Cerebellar nuclear complex (tissue), 1 donor: ENCODE measurements at places on chromosomes 3 and 15.

DNA sequence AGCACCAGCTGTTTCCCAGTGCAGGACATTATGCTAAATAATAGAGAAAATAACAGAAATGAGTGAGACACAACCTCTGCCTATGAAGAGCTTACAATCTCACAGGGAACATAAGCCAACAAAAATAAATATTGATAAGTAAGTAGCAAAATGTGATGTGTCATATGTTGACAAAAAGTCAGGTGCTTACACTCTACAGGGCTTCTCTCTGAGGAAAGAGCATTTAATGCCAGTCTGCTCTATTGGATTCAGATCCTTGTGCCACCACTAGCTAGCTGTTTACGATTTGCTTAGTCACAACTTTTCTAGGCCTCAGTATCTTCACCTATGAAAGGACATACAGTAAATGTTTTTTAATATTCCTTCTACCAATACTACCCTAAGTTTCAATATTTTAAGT lies 500.9 kb upstream of the NAALADL2 start:
- DNase-seq: no peak

DNA sequence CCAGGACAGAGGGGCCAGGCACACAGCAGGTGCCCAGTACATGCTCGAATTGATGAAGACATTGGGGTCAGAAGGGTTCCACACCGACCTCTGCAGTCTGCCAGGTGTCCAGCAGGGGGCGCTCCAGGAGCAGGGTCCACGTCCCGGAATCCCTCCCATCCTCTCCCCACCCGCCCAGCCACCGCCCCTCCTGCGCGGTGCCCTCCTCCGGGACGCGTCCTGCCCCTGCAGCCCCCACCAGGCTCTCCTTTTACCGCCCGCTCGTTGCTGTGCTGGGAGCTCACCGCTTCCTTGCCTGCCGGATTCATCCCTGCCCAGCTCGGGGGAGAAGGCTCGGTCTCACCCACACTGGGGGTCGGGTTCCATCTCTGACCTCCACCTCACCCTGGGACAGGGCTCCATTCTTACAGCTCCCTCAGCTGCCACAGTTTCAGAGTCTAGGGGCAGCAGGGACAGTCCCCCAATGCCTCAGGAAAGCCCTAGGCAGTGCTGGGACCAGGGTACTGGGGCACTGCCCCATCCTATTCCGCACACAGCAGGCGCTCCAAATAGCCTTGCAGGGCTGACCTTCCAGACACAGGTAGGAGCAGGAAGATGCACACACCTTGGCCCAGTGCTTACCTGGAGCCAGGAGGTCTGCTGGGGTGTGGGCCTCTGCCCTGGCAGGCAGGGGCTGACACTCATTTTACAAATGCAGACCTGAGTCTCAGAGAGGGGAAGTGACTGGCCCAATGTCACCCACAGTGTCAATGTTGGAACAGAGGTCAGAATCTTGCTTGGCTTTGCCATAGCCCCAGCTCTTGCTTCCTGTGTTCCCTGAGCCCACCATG lies 31.0 kb downstream of the GRIP2 start:
- DNase-seq: no peak

- no peak for DNase-seq
Observed at GRCh38 chr3:139480585-139480984, 4.3 kb upstream of the RBP2 start.

GRCh38 chr15:100133001-100133400 lies 208.8 kb downstream of the ADAMTS17 start:
- DNase-seq: no peak

GRCh38 chr15:49286649-49287404 lies 116.8 kb downstream of the GALK2 start:
- no peak for DNase-seq

DNA sequence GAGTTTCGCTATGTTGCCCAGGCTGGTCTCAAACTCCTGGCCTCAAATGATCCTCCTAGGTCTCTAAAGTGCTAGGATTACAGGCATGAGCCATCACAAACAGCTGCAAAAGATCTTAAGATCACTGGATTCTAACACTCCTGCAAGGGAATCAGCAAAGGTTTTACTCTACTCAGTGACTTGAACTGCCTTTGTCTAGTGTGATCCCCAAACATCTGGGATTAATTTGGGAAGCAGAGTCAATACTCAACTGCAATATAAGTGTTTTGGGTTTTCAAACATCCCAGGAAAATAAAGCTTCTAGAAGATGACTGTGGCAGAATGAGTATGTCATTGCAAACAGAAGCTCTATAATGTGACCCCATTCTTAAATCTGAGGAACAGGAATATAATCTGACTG lies 7.2 kb downstream of the SPG21 start:
- DNase-seq: no peak

DNA sequence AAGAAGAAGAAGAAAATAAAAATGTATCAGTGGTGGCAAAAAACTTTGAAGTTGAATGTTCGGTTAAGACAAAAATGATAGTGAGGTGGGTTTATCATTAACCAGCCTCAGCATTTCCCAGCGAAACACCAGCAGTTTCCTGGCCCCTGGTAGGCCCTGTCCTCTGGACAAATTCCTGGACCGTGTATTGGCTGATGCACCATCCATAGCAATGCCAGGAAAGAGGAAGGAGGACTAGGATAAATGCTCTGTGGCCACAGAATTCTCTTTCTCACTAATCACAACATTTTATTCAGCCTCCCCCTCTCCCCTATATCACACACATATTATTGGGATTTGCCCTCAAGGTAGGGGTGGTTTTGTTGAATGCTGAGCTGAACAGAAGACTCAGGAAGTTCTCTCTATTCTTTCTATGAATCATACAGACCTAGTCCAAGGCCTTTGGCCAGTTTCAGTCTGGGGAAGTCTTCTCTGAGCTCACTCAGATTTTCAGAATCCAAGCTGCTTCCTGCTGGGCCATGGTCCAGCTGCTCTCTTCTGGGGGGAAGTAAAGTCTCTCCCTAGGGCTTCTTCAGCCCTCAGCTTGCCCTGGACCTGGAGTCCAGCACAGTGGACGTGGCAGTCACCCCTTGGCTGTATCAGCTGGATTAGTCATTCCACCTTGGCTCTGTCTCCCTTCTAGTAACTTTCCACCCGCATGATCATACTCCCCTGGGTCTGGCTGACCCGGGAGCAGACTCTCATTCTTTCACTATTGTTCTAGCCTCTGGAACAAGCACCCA lies 27.6 kb downstream of the SLC28A1 start:
- DNase-seq: no peak

- DNase-seq: no peak
Observed at GRCh38 chr15:91537856-91538255, 315.7 kb upstream of the SLCO3A1 start.

DNA sequence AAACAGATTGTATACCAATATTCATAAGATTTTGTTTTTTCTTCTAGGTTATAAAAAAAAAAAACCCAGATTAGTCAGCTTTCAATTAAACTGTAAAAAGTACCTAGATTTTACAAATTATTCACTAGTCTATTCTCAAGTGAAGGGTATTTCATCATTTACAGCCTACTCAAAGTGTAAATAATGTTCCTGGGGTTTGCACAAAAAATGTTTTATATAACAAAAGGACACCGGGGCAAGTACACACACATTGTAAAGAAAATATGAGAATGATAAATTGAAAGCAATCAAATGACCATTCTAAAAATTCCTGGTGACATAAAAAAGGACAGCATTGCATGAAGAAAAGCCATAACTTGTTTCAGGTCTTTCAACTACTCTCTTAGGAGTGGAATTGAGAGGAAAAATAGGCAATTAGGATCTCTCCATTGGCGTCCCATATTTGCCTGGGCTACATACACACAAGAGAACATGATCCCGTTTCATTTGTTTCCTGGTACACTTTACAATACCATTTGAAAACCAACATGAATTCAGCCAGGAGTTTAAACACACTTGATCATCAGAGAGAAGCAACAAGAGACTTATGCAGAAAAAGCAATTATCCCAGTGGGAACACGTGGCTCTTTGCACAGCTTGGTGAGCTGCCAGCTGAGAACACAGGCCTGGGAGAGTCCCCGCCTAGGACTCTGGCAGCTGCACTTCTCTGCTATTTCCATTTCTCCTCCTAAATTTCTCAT lies 1039.2 kb downstream of the ROBO1 start:
- no peak for DNase-seq

GRCh38 chr3:35641920-35642527 lies 2.7 kb downstream of the ARPP21 start:
- peak; percentile 71 for DNase-seq

GRCh38 chr3:183178833-183179549 lies 16.5 kb upstream of the LAMP3 start:
- no peak for DNase-seq

GRCh38 chr3:165346503-165346902 lies 150.3 kb upstream of the SLITRK3 start:
- no peak for DNase-seq

GRCh38 chr15:81152799-81153198 lies 18.7 kb downstream of the CFAP161 start:
- no peak for DNase-seq

DNA sequence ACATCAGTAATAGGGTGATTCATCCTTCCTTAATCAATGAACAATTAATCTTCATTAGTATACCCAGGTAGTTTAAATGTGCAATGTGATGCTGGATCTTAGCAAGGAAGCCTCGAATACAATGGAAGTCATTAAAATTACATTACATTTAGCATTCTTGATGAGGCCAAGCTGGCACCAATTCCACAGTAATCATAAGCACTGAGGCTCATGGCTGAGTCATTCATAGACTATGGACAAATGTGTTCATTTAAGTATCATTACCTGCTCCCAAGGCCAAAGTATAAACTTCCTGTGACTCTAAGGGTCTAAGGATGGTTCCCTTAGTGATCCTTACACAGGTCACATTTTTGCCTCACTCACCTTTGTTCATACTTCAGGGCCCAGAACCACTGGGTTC lies 266.4 kb upstream of the CDIN1 start:
- DNase-seq: no peak

- no peak for DNase-seq
Observed at GRCh38 chr15:71494563-71495397, 315.6 kb upstream of the NR2E3 start.

DNA sequence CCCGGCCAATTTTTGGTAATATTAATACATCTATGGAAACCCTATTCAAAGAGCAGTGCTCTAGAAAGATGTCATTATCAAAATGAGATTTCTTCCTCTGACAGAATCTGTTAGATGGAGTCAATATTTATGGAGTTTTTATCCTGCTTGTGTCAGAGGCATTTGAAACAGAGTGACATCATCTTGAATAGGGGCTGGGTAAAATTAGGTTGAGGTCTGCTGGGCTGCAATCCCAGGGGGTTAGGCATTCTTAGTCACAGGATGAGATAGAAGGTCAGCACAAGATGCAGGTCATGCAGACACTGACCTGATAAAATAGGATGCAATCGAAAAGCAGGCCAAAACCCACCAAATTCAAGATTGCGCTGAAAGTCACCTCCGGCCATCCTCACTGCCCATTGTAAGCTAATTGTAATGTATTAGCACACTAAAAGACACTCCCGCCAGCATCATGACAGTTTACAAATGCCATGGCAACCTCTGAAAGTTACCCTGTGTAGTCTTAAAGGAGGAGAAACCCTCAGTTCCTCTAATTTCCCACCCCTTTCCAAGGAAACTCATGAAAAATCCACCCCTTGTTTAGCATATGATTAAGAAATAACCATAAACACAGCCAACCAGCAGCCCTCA lies 27.3 kb upstream of the CCDC50 start:
- no peak for DNase-seq

DNA sequence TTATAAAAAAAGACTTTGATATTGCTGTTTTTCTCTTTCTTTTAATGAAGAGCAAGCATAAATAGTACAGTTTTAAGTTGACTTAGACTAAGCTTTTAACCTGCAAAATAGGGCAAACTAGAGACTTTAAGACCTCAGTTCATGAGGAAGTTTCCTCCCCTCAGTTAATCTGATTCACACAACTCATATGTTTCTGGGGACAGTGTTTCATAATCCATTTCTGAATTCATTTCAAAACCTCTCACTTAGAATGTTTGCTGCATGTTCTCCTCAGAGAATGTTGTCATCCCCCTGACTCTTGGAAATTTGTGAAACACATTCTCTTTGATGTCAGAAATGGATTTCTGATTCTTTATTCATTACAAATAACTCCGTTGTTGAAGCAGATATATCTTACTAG lies 79.3 kb upstream of the SKOR1 start:
- no peak for DNase-seq

DNA sequence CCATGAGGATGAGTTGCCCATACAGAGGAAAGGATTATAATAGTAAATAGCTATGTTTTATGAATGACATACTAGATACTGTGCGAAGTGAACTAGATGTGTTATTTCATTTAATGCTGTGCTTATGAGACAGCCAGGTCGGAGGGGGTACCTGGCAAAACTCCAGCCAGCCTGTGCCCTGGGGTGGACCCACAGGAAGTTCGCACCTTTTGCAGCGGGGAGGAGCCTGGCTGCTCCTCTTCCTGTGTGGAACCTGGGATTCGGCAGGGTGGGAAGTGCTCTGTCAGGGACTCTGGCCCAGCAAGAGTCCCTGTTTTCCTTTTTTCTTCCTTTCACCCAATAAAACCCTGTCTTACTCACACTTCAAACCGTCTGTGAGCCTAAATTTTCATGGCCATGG lies 452.2 kb downstream of the IL5RA start:
- DNase-seq: no peak

DNA sequence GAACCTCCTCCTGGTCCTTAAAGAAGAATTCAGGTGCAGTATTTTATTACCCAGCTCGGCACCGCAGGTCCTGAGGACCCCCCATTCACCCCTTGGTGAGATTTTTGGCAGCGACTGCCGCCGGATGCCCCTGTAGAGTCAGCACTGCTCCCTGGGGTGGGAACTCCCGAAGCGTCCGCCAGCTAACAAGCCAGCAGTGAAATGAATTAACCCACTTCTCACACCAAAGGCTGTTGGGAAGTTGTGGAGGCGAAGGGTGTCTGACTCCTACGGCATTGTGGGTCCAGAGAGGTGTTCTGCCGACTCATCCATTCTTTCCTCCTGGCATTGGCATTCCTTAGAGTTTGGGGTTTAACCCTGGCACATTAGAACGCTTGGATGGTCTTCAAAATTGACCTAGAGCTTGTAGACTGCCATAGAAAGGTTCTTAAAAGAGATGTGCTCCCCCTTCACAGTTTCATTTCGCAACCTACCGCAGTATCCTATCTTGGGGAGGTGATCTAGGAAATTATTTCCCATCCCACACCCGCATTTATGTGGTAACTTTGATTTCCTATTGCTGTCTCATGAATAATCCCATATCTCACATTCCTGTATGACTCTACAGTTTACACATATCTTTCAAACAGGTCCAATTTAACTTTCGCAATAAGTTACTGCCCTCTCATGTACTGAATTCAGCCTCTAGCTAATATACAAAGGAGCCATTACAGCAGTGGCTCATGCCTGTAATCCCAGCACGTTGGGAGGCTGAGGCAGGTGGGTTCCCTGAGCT lies 879 bp upstream of the EIF5A2 start:
- DNase-seq: no peak

DNA sequence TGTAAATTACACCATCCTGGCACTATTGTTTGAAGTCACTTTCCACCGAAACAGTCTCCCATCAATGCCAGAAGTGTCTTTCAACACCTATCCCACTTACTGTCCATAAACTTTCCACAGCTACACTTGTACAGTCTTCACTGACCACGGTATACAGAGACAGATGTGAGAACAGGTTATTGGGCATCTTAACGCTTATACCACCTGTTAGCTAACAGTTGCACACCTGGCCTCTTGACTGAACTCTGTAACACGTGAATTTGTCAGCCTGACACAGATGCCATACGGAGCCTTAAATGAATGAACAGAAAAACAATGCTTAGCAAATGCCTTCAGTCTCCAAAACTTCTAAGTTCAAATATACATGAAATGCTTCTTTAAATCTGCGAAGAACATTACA lies 440.5 kb downstream of the SHQ1 start:
- DNase-seq: no peak

- DNase-seq: no peak
Observed at GRCh38 chr15:99399618-99400017, 148.3 kb downstream of the LRRC28 start.
